ENCODE measurements at places on chromosomes 5 and 9. TPM values are rescaled to one million over a fixed set of nuclear protein-coding genes. Genes with fewer than 3 reads are reported as not detected.

The IRGM gene
- 0.09 TPM for total RNA-seq

The EIF4E1B gene
- not detected for total RNA-seq

The CAAP1 gene
- total RNA-seq, result 10.4 TPM

The PCDH12 gene
- total RNA-seq, result under 0.01 TPM

The CARD19 gene
- total RNA-seq, result 60.1 TPM

The CATSPER3 gene
- 0.16 TPM for total RNA-seq

The PRUNE2 gene
- total RNA-seq, result 11.3 TPM

The LCN1 gene
- total RNA-seq, result not detected

The RBM18 gene
- total RNA-seq, result 5.8 TPM

The TMC1 gene
- under 0.01 TPM for total RNA-seq

The HAND1 gene
- not detected for total RNA-seq

The DAB2IP gene
- total RNA-seq, result 4.4 TPM

All from bronchial smooth muscle cell (primary cell).